ENCODE measurements at places on chromosomes 2 and 18.

GRCh38 chr2:218289639-218290315, 2.5 kb downstream of the TMBIM1 start:
- no peak for DNase-seq

DNA sequence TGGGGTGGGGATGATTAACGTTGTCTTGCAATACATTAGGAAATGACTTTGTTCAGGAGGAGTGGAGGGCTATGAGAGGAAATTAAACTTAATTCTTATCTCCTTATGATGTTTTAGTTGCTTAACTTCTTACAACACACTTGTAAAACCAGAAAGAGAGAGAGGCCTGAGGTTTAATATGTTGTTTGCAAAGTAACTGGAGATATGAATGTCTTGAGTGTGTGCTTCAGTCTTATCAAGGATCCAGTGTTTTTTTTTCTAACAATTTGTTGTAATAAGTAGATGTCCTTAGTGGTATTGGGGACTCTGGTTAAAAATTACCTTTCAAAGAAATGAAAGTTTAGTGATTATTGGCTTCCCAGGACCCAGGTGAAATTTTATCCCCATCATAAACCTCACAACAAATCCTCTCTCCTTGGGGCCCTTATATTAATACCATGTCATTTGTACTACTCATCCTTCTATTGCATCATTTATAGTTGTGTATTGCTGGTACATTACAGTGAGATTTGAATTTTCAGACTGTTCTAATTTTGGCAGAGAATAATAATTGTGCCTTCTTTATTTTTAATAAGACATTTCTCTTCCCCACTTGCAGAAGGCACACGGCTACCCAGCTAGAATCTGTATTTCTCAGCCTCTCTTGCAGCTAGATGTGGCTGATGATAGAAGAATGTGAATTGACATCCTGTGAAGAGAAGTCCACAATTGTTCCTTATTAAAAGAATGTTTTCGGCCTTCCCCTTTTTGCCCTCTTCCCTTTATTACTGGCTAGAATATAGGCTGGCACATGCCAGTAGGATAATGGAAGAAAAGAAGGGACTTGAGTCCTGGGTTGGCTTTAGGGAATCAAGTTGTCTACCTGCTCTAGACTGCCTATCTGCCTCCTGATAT, 91.9 kb upstream of the CXCR4 start:
- no peak for DNase-seq

DNA sequence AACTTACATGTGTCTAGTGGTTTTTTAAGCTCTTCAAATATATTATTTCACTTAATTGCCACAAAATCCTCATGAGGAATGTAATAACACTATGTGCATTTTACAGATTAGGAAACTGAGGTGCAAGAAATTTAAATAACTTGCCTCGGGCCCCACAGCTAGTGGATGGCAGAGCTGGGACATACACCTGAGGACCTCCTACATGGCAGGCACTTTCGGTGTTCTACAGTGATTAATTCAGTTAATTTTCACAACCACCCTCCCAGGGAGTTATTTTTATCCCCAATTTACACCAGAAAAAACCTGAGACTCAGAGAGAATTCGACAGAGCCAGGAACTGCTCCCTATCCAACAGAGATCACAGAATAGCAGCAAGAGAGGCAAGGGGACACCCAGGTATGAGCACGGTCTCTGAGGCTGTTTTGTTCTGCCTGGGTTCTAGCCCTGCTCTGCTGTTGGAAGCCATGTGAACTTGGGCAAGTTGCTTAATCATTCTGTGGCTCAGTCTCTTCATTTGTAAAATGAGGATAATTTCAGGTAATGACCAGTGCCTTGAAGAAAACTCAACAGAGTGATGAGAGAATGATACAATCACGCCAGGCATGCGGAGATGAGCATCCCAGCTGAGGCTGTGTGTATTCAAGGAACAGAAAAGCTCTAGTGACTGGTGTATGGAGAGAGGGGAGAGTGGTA, 82.3 kb downstream of the MYCN start:
- DNase-seq = no peak

DNA sequence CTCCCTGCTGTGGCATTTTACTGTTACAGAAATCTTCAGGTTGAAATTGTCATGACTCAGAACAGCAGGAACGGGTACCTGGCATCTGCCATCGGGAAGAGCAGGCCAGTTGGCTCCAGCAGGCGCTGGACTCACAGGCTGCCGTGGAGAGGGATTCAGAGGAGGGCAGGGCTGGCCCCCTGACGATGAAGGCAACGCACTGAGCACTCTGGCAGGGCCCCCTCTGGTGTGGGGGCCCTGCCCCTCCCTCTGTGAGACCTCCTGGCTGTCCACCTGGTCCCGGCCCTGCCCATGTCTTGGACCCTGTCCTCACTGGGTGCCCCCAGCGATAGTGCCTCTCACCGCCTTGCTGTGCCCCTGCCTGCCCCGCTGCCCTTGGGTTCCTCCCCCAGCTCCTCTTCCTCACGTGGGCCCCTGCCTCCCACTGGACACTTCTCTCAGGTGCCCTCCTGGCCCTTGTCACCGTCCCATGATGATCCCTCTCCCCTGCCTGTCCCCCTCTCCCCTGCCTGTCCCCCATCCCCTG, 23.3 kb upstream of the ALLC start:
- DNase-seq = no peak

- DNase-seq = no peak
Measured at GRCh38 chr2:183079139-183079775, 710 bp downstream of the DUSP19 start.

DNA sequence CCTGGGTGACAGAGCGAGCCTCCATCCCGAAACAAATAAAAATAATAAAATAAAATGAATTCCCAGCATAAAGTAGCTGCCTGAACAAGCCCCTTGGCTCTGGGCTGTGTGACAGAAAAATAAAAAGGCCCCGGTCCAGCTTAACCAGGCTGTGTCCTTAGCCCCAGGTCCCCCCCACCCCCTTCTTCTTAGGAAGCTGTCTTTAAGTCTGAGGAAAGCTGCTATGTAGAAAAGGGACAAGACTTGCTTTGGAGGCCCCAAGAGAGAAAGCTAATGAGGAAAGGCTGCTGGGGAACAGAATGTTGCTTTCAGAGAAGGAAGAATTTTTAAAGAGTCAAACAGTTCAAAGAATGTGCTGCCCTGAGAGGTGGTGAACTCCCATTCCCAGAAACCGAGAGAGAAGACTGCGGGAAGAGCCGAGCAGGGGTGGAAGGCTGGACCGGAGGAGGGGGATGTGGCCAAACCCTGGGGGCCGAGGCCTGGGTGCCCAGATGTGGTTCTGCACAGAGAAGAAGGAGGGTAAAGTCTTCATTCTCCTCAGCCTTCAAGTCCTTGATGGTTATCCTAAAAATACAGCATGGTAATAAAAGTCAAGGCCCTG, 61.9 kb downstream of the CENPO start:
- DNase-seq = no peak

GRCh38 chr2:10566018-10566417, 117.9 kb upstream of the ODC1 start:
- no peak for DNase-seq

DNA sequence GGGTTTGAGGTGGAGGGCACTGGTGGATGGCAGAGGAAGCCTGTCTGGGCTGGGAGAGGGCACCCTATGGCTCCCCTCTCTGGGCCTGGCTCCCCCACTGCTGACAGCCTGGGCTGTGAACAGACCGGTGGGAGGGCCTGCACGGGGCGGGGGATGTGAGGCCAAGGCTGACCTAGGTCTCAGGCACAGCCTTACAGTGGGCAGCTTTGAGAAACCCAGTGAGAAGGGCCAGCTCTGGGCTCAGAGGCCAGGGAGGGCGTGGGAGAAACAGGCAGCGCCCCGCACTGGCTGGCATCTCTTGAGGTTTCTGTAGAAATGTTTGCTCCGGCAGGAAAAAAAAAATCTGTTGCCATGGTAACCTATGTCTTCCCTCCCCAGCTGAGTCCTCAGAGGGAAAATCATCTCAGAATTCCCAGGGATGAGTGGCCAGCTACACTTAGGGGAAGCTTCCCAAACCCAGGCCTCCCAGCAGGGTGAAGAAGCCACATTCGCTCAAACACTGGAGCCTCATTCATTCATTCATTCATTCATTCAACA, 71.7 kb upstream of the TAF1B start:
- peak; percentile 44 for DNase-seq

GRCh38 chr18:27606741-27607140, 421.6 kb upstream of the CHST9 start:
- no peak for DNase-seq

- DNase-seq = no peak
Measured at GRCh38 chr2:943821-944220, 6.8 kb upstream of the SNTG2 start.

DNA sequence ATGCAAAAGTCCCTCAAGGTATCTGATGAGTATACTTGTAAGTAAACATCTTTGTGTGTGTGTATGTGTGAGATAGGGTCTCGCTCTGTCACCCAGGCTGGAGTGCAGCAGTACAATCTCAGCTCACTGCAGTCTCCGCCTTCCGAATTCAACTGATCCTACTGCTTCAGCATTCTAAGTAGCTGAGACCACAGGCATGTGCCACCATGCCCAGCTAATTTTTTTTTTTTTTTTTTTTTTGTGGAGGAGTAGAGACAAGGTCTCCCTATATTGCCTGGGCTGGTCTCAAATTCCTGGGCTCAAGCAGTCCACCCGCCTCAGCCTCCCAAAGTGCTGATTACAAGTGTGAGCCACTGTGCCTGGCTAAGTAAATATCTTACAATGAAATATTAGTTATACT, 23.2 kb downstream of the ADAM17 start:
- no peak for DNase-seq

- DNase-seq = no peak
Measured at GRCh38 chr2:156472686-156473085, 36.5 kb downstream of the GPD2 start.

- DNase-seq = no peak
Measured at GRCh38 chr2:36737131-36737750, 40.7 kb downstream of the VIT start.

DNA sequence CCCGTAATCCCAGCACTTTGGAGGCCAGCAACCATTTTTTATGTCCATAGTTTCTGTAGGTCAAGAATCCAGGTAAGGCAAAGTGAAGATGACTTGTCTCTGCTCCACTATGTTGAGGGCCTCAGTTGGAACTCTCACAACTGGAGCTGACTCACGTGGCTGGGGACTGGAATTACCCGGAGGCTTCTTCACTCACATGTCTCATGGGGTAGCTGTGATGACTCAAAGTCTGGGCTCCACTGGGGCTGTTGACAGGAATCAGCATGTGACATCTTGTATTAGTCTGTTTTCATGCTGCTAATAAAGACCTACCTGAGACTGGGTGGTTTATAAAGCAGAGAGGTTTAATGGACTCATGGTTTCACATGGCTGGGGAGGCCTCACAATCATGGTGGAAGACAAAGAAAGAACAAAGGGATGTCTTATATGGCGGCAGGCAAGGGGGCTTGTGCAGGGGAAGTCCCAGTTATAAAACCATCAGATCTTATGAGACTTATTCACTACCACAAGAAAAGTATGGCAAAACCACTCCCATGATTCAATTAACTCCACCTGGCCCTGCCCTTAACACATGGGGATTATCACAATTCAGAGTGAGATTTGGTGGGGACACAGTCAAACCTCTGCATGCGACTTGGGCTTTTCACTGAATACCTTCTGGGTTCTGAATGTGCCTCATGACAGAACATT, 7.8 kb upstream of the PPP1R1C start:
- DNase-seq = no peak

GRCh38 chr2:144225076-144225475, 294.8 kb downstream of the ZEB2 start:
- DNase-seq = no peak

- DNase-seq = no peak
Measured at GRCh38 chr2:1623906-1624445, 120.3 kb downstream of the PXDN start.

DNA sequence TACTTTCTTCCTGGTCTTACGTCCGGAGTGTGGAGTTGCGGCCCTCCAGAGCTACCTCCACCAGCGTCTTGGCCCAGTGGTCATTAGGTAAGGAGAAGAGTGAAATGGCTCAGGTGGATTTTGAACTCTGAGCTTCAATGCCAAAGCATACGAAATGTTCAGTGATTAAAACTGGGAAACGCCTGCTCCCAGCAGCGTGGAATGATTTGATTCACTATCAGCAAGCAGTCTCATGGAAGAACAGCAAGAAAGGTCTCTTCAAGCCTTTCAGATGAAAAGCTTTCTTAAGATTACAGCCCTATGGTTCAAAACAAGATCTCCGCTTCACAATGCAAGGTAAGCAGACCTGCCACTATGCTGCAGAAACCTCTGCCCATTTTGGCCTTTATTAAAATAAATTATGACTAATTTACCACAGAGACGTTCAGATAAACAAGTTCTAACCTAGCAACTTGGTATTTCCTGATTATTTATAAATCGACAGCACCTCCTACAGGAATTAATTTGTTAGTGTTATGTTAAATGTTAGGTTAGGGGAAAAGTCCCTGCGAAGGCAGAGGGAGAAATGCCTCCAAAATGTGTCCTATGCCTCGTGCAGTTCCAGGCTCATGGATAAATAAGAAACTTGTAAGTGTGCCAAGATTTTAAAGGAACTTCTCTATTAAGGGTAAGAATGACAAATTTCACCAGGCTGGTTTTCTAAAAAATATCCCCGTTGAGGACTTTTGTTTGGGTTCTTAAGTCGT, 10.1 kb downstream of the SP9 start:
- DNase-seq = peak; percentile 14

DNA sequence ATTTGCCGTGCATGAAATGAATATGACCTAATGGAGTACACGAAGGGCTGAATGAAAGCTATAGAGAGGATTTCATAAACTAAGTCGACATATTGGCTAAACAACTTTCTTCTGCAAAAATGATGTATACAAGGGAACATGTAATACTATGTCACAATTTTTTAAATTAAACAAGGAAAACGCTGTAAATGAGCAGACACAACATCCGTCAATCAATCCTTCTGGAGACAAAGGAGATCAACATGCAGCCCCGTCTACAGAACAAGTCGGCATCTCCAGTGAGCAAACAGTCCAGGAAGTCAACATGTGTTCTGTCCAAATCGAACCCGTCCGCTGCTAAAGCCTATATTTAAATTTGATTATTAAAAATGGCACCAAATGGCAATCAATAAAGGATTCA, 180.8 kb downstream of the TCF4 start:
- no peak for DNase-seq

- no peak for DNase-seq
Measured at GRCh38 chr2:218958276-218958675, 1.2 kb upstream of the CDK5R2 start.

DNA sequence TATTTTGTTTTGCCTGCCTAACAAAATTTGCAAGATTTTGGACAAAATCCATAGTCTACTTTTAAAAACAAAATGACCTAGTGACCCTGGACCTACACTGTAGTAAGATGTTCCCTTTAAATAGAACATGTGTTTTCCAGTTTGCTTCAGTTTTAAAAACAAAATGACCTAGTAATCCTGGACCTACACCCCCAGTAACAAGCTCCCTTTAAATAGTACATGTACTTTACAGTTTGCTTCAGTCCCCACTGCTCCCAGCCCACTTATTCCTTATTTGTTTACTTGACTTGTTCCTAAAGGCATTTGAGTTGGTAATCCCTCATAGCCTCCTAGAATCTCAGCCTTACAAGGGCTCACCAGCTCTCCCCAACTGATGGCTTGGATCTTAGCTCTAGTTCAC, 34.5 kb upstream of the HTR2B start:
- DNase-seq = no peak
